ENCODE measurements at places on chromosomes 3 and 15.

GRCh38 chr15:52651114-52651513 is 28.1 kb downstream of the ATOSA start:
- DNase-seq = no peak

DNA sequence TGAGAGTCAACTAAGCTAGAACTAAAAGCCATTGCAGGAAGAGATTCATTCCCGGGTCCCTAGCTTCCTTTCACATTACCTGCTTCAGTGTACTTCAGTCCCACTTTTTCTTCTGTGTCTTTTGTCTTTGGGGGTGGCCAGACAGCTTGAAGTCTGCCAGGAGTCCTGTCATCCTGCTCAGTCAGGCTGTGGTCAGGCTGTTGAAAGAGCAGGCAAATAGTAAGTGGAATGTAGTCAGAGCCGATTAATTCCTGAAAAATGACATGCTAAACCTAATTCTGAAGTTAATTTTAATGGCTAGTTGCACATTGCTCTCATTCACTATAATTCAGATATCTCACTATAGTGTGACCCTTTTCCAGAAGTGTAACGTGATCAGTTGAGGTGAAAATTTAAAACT is 129.6 kb downstream of the FMN1 start:
- no peak for DNase-seq

DNA sequence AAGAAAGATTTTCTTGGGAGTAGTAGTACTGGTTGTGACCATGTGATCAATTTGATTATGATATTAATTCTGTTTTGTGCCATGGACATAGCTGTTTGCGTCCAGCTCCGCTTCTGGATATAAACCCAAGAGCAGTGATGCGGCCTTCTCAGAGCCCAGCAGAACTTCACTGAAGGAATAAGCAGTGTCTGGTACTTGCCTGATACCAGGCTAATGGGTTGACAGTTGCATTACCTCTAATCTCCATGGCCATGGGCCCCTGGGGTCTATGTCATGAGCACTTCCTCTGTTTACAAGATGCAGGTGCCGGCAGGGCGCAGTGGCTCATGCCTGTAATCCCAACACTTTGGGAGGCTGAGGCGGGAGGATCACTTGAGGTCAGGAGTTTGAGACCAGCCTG is 36.3 kb upstream of the RAB6B start:
- no peak for DNase-seq

DNA sequence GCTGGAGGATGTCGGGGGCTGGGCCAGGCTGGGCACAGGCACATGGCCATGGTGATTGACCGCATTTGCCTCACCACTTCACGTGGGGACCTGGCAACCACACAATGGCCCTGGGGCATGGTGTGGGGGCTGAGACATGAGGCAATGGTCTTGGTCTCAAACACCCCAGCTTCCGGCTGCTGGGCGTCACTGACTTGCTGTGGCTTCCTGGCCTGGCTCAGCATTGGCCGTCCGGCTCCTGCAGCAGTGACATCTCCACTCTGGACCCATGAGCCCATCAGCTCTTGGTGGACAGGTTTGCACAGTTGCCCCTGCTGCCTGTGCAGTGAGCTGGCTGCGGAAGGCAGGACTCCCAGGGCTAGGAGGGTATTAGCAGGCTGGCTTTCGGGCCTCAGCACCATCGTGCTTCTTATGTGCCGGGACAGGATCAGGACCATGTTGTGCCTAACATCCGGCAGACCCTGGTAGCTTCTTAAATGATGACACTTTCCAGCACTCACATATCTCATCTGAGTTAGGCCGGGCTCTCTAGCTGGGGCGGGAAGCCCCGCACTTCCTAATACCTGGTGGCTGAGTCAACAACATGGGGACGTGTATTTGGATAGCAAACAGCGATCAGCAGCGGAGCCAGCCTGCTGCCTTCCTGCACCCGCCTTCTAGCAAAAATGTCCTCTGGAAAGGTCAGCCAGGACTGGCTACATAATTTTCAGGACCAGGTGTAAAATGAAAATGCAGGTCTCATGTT is 34.1 kb downstream of the ZNF710 start:
- DNase-seq = no peak

DNA sequence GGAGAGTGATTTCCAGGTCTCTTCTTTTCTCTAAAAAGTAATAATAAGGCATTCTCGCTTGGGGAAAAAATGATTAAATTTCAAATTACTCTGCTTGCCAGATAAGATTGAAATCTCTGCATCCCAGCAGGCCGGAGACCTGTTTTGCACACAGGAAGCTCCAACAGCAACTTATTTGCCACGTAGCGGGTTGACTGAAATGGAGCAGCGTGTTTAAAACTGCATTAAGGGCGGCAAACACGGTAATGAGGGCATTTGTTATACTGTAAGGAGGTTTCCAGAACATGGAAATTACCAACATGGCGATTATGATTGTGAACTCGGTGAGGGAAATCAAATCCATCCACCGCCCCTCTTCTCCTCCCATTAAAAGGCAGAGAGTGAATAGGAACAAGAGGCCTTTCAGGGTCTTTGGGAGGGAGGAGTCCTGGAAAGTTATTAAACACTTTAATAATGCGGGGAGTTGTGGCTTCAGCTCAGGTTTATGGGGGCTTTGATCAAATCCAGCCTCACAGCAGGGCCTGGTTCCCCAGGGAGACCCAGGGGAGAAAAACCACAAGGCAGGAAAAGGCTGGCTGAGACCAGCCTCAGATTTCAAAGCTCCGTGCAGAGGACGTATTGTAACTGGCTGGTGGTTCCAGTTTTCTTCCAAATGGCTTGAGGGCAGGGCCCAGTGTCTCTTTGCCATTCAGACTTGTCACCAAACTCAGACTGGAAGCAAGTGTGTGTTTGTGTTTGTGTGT is 242.3 kb downstream of the TLE3 start:
- no peak for DNase-seq

DNA sequence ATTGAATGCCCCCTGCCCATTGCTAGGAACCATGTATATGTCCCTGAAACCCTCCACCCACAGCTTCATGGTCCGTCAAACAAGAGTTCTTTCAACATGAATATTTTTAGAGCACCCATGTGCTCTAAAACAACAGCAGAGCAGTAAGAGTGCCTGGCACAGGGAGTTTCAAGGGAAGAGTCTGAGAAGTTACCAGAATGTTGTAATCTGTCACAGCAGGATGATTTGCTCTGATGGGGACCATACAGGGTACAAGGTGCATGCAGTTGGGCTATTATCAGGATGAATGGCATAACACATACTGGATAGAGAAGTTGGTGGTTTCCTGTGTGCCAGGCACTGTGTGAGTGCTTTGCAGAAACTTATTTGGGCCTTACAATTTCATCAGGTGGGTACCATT is 27.8 kb upstream of the FLNB start:
- DNase-seq = no peak

- no peak for DNase-seq
Observed at GRCh38 chr3:119560160-119560559, 746 bp upstream of the CD80 start.

Data from GM13977 (cell line).